ENCODE measurements at places on chromosomes 11 and 22.

DNA sequence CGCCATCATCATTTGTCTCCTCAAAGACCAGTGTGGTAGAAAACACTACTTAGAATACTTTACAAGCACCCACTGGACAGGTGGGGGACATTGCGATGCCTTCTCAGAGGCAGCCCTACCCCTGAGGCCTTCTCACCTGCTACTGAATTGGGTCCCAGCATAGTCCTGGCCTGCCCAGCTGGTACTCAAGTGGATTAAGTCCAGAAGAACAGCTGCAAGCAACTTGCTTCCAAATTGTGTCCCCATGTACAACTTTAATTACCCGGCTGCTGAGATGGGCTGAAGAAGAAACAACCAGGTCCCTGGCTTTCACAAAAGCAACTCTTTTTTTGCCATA, 12.3 kb downstream of the ABTB2 start:
- DNase-seq: no peak

GRCh38 chr11:47869544-47870393, 21.6 kb upstream of the NUP160 start:
- no peak for DNase-seq

- no peak for DNase-seq
Observed at GRCh38 chr22:27149921-27150543, 492.6 kb downstream of the MIAT start.

- DNase-seq: no peak
Observed at GRCh38 chr11:95678988-95679387, 110.6 kb downstream of the FAM76B start.

DNA sequence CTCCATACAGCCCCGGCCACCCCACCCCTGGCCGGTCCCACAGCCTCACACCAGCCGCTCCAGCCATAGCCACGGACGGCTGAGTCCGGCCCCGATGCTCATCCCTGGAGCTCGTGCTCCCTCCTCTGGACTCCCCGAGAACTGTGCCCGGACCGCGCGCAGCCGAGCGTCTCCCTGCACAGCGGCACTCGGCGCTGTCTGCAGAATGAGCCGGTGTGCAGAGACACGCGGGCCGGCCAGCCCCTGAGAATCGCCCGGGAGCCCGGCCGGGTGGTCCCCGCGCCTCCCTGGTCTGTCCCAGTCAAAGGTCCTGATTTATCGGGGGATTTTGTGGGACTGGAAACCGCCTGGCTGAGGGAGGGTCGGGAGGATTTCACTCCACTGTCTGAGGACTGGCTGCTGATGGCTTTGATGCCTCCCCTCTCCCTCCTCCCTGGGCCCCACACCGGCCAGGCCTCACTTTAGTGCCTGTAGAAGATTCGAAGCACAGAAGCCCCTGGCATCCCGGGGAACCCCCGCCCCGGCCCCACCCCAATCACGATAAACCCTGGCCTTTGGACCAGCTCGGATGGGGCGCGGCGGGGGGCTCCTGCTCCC, 102.7 kb downstream of the BRD1 start:
- peak; percentile 74 for DNase-seq

- DNase-seq: no peak
Observed at GRCh38 chr11:117175781-117176180, 2.8 kb upstream of the SIDT2 start.

DNA sequence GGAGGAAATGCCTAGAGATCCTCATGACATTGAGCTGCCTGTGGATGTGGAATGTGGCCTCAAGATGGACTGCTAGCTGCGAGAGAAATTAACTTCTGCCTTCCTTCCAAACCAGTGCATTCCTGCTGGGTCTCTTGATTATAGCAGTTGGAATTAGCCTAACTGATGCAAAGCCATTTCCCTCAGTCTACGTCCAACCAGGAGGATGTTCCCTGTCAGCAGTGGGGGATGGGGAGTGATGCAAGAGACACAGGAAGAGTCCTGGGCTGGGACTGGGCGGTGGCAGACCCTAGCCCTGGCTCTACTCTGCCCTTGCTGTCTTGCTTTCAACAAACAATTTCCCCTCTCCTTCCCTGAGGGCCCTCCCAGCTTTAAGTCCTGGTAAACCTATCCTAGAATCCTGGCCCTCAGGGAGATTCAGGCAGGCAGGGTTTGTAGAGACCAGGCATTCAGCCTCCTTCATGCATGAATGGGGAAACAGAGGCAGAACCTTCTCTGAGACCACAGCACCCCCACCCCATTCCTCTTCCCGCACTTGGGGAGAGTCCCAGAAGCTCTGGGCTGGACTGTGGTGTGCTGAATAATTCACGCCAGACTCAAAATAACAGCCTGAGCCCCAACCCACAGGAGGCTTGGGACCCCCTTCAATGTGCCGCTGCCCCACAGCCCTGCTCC, 17.0 kb downstream of the C11orf96 start:
- no peak for DNase-seq

DNA sequence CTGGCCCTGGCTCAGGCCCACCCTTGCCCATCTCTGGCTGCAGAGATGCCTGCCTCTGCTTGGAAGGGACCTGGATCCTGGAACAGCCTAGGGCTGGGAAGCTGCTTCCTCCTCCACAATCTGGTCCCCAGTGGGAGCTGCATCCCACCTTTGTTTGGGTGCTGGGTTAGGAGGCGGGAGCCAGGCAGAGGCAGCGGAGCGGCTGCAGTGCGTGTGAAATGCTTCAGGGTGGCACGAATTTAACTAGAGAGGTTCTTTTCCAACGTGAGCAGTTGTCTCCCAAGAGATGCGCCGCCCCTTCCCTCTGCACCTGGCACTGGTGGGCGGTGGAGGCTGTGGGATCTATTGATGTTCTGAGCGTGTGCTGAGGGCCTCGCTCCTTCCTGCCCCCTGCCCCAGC, 31.6 kb downstream of the BRSK2 start:
- DNase-seq: no peak

DNA sequence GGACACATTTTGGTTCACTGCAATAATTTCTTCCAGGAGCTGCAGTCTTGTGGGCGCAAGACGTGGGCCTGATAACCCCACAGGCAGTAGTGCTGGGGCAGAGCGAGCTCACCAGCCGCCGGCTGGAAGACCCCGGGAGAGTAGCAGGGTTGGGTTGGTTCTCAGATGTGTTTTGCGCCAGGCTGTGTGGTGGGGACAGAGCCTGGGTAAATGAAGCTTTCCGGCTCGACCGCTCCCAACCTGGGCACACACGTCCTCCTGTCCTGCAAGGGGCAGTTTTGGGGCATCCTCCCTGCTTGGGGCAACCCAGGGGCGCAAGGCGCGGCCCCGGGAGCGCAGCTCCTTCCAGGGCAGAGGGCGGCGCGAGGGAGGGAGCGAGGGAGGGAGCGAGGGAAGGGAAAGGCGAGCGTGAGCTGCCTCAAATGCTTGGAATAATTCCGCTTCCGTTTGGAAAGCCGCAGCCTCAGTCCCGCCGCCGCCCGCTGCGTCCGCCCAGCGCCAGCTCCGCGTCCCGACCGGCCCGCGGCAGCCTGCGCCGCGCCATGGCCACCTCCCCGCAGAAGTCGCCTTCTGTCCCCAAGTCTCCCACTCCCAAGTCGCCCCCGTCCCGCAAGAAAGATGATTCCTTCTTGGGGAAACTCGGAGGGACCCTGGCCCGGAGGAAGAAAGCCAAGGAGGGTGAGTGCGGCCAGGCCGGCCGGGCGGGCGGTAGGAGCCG, at the start of gene PARVA:
PARVA (plus strand) TSS at position 466 of the 718 bp plus-strand sequence; CDS start at position 543, 77 bp downstream.
- DNase-seq: no peak

GRCh38 chr11:101444164-101444563, 139.6 kb downstream of the TRPC6 start:
- DNase-seq: no peak

DNA sequence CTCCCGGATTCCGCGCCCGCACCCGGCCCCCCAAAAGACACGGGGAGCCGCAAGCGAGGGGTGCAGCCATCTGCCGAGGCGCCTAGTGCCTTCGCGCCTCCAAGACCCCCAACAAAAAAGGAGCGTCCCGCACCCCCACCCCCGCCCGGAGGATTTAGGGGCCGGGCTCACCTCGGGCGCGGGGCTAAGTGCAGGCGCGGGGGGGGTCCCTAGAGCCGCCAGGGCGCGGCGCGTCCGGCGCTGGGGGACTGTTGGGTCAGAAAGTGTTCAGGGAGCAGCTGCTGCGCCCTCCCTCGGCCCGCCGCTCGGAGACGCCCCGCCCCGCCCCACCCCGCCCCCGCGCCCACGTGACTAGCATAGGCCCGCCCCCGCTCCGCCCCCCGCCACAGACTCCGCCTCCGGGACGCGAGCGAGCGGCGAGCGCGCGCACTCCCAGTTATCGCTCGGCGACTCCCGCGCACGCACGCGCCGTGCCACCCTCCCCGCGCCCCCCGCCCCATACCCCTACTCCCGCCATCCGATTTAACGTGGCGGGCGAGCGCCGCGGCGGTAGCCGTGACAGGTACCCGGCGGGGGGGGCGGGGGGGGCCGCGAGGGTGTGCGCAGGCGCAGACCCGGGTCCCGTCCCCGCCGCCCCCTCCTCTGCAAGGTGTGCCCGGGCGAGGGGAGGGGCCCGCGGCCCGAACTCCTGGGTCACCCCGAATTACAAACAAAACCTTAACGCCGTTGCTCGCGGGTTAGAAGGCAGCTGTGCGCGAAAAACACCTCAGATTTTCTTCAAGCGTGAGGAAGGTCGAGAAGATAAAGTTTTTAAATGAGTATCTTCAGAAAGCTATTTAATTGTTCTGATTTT, 56.2 kb downstream of the KCNJ4 start:
- peak; percentile 62 for DNase-seq

DNA sequence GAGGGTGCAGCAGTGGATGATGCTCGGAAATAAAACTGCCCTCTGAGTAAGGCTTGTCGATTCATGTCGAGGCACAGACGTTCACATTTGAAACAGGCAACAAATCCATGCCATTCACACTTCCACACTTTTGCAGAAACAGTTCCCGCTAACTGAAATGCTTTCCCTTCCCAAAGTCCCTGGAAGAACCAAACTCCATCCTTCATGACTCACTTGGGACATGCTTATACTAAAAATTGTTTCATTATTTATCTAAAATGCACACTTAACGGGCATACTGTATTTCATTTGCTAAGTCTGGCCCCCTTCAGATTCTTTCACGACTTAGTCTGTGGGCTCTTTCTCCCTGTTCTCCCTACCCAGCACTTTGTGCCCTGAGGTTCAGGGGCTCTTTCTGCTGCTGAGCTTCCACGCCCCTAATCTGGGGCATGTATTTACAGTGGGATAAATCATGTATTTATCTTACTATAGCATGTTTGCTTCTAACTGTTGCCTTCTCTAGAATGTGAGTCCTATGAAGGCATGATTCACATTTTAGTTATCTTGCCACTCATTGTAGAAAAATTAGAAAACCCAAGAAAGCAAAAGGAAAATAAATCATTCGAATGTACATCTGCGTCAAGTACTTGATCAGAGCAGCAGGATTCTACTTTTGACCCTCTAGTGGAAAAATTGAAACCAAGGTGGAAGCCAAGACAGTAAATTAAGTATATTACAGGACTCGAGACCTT, 12.5 kb downstream of the SCGB1A1 start:
- DNase-seq: no peak

DNA sequence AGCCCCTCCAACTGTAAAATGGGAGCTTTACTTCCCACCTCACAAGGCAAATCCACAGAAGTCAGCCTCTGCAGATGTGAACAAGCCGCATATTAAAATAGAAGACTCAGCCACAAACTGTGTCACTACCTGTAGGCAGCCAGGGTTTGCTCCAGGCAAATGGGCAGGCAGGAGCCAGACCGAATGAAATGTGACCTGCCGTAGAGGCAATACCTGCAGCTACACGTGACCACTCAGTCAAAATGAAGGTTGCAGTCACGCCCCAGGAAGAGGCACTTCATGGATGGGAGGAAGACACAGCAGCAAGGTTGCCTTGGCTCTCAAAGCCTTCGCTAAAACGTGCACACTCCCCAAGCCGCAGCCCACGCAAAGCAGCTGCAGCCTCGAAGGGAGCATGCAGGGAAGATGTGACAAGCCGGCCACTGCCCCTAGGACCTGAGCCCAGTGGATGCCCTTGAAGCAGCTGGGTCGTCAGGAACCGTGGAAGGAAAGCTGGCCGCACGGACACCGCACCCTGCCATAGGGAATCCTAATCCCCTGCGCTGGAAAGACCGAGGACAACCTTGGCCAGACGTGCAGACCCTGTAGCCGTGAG, 53.1 kb downstream of the SHANK2 start:
- no peak for DNase-seq

DNA sequence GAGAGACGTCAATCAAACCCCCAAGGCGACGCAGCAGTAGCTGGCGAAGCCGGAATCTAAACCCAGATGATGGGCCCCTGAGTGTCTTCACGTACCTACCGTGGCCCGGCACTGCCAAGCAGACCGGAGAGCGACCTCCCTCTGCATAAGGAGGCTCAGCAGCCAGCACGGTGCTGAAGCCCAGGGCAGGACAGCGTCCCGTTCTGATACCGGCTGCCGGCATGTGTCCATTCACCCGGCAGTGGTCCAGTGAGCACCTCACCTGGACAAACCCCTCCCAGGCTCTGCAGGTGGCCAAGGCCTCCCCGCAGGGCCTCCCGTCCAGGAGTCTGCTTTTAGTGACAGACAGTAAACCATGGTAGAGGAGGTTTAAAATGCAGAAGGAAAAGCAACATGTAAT, 142.0 kb downstream of the BRD1 start:
- DNase-seq: no peak

- DNase-seq: no peak
Observed at GRCh38 chr11:60208146-60208895, 25.4 kb upstream of the MS4A6A start.

DNA sequence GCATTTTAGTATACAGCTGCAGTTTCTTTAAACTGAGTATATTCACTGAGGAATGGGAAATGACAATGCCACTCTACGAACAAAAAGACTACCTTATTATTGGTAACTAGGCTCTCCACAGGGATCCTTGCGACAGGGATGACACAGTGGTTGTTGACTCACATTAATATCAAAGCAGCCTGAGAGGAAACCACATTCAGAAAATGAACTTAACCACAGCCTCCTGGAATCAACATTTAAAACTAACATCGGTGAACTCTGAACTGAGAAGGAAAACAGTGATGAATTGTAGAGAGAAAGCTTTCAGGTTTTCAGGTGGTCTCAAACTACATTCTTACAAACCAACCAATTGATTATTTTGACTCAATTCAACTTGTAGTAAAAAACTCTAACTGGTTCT, 90.3 kb upstream of the MTMR2 start:
- peak; percentile 51 for DNase-seq

Measured in COLO829 (cell line).